ENCODE measurements at places on chromosomes 2 and 18.

GRCh38 chr2:157691131-157691530 is 62.5 kb upstream of the ACVR1C start:
- DNase-seq: no peak

GRCh38 chr18:3139406-3139805 is 80.4 kb downstream of the MYOM1 start:
- DNase-seq: no peak

DNA sequence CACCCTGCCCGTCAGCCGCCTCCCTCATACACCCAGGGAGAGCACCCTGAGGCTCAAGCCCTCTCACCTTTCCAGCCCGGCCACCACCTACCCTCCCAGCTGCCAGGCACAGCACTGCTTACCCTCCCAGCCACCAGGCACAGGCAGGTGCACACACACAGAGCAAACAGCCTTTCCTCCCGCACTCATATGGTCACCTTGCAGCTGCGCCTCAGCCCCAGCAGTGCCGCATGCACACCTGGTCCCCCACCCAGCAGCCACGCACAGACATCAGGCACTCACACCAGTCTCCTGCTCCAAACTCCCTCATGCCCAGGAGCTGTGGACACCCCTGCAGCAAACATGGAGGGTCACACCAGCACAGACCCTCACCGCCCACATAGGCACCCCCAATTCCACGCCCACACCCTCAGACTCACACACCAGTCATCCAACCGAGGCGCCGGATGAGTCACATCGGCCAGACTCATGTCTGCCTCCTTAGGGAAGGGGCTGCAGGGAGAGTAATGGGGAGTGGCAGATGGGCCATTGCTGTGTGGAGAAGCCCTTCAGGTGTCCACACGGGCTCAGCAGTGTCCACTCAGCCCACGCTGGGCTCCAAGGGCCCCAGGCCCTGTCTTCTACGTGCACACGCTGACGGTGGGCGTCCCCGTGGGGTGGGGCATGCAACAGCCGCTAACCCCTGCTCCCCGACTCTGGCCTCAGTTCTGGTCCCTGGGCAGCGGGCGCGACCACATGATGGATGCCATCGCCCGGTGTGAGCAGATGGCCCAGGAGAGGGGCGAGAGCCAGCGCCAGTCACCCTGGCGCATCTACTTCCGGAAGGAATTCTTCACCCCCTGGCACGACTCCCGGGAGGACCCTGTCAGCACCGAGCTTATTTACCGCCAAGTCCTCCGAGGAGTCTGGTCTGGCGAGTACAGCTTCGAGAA is 22.3 kb upstream of the GPR17 start:
- no peak for DNase-seq

GRCh38 chr18:26021061-26021754 is 69.2 kb downstream of the SS18 start:
- no peak for DNase-seq

DNA sequence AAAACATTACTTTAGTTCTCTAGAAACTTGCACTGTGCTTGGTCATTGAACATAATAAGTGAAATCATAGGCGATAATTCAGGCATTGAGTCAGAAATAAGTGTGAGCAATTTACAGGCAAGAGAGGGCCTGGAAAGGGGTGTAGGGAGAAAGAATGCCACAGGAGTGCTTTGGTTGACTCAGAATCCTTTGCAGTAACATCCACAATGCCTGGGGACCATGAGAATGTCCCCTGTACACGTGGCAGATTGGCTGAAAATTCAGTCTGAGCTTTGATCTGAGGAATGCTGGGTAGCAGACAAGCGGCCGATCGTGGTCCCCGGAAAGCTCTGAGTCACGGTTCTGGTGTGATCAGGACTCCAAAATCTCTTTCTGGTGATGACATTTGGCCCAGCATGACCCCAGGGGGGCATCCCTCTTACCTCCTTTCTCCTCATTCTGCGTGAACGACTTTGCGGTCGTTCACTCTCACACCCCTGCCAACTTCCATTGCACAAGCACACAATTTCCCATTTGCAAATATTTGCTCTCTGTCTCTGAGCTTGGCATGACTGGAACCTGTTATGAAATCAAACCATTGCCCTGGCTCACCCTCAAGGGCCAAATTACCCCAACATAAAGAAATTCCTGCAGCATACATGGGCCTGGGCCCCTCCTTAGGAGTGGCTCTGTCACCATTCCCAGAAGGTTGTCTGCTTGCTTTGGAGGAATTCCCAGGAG is 305.0 kb upstream of the EPAS1 start:
- no peak for DNase-seq

DNA sequence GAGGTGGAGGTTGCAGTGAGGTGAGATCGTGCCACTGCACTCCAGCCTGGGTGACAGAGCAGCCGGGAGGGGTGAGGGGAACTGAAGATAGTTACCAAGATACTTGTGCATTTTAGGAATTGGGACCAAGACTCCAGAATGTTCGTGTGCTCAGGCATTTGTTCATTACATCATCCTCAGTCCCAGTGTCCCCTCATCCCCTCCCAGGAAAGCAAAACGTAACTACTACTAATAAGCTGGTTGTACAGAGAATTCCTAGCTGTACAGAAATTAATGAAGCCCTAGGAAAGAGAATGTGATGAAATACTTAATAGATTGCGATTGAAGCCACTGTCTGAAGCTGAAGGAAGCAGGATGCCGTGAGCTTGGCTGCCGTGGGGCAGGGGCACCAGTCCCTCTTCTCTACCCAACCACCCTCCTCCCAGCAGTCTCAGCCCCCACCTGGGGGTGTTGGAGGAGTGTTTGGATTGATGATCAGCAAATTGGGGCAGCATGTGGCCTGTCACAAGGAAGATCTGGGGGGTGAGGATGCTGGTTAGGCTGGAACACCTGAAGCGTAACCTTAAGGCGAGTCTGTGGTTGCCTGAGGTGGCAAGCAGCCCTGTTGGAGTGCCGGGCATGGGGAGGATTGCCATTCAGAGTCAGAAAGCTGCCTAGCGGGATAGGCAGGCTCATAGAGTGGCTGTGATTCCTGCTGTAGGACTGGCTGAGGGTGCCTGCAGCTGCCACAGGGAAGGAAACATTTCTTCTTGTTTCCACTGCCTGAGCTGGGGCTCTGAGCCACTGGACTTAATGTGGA is 140.9 kb downstream of the SH3RF3 start:
- no peak for DNase-seq

- peak; percentile 91 for DNase-seq
These were observed 757 bp upstream of the MTCL1 start for GRCh38 chr18:8704361-8705237.

GRCh38 chr18:364256-364826 is 96.5 kb upstream of the THOC1 start:
- DNase-seq: no peak

GRCh38 chr2:236612737-236613136 is 43.1 kb downstream of the ACKR3 start:
- no peak for DNase-seq

DNA sequence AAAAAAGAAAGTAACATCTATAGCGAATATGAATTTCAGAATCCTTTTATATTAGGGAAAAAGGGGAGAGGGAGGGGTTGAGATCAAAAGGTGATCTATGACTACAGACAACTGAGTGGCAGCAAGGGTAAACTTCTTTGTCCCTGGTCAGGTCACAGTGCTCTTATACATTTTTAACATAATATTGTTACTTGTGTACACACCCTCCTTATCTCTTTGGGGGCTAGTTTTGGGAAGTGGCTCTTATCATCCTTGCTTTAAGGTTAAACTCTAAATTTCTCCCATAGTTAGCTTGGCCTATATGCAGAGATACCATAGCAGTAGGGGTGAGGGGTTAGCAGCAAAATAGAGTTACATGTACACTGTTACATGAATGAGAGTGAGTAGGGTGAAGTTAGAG is 31.6 kb upstream of the ATG16L1 start:
- DNase-seq: no peak

DNA sequence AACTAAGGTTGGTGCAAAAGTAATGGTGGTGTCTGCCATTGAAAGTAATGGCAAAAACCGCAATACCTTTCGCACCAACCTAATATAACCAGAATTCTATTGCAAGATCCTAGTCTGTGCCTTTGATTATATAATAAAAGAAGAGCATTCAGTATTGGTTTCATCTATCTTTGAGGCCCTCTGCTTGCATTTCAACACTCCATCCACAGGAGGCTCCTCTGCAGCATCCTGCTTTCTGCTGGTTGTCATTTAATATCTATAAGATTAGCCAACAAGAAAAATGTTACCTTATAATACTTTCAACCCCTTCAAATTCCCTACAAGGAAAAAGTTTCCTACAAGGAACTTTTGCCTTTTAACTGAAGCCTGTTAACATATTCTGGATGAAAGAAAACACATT is 139.2 kb downstream of the CDCA7 start:
- DNase-seq: no peak

- no peak for DNase-seq
These were observed 68.4 kb downstream of the TWIST2 start for GRCh38 chr2:238916176-238916874.

DNA sequence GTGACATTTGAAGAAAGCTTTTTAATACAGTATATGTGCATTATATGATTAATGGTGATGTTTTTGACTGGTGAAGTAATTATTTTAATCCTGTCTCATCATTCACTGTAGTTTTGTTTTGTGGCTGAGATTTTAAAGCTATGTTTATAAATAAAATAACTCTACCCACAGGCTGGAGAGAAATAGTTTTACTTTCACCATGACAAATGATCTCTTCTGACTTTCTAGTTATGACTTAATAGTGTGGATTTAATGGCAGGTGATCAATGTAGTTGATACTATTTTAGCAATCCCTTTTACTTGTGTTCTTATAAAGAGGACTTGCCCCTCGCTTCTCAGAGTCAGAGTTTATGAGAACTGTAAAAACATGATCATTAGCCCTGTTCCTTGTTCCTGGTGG is 289.5 kb upstream of the SIX3 start:
- no peak for DNase-seq

DNA sequence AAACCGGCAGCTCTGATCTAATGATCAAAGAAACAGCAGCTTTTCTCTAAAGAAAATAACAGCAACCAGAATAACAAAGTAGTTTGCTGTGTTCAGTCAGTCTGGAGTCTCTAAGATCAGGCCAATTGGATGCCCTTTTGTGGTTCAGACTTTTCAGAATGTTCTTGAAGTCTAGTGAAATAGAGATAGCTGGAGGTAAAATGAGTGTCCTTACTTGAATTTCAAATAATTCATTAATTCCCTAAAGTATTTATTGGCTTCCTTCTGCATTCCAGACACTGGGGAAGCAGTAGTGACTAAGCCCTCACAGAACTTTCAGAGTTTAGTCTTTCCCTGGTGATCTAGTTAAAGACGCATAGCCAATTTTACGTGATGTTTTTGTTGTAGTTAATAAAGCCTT is 58.7 kb downstream of the C18orf54 start:
- DNase-seq: no peak

DNA sequence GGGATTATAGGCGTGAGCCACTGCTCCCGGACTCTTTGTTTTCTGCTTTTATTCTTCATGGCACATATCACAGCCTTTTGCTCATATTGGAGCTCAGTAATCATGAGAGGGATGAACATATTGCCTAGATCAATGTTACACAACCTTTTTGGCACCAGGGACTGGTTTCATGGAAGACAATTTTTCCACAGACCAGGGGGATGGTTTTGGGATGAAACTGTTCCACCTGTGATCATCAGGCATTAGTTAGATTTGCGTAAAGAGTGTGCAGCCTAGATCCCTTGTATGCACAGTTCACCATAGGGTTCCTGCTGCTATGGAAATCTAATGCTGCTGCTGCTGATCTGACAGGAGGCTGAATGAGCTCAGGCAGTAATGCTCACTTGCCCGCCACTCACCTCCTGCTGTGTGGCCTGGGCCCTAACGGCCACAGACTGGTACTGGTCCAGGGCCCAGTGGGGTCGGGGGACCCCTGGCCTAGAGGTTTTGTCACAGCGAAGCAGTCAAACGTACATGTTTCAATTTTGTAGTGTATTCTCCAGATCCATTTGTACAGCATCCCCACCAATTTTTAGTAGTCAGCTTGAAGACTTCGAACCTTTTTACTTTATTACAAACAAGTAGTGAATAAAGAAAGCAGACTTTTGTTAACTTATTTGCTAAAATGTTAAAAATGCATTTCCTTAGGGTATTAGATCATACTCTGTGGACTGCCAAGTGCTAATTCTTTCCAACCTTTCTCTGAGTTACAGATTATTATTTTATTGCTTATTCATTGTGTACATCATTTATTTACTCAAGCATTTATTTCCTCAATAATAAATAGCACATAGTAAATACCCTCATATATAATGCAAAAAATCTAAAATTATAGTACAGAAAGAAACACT is 6.2 kb downstream of the DAW1 start:
- DNase-seq: no peak

DNA sequence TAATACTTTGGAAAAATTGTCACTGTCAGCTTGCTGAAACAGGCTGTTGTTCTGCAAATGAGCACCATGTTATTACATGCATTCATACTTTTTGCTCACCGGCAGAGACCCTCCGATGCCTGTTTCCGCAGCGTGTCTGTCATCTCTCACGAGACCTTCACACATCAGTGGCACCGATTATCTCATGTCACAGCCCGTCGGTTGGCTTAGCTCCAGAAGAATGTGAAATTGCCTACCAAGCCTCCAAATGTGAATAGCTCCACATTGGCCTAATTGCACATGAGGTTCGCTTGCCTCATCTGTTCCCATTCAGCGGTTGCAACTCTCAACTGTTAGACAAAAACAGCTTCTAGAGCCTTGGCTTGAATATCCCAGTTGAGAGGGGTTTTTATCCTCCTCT is 233.0 kb downstream of the ACTR3 start:
- no peak for DNase-seq

DNA sequence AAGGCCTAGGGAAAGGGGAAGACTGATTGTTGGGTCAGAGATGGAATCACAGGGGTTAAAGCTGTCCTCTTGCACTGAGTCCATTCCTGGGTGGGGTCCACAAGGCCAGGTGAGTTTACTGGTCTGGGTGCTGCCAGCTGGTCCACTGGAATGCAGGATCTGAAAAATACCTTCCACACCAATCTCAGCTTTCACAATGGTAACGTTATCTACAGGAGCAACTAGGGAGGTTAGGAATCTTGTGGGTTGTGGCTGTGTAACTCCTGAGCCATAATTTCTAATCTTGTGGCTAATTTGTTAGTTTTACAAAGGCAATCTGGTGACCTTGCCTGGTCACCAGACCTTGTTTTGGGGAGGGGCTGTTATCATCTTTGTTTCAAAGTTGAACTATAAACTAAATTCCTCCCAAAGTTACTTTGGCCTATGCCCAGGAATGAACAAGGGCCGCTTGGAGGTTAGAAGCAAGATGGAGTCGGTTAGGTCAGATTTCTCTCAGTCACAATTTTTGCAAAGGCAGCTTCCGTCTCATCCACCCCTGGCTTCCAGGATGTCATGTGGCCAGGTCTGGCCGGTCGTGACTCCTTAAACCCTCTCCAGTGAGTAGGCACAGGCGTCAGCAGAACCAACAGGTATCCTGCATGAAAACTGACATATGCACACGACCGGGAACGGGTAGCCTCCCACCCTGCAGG is 123.3 kb upstream of the SH3BP4 start:
- DNase-seq: no peak

DNA sequence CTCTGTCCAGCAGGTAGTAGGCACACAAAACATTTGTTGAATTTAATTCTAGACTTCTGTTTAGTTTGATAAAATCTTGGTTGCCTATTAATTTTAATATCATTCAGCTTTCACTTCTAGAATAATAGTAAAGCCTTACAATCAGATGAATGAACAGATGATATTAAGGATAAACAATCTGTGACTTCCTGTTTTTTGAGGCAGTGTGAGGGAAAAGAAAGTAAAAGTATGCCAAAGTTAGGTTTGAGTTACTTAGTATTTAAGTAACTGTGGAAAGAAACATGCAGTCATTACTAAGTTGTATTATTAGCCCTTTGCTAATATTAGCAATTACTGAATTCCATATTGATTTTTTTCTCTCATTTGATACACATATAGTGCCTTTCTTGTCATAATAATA is 31.5 kb downstream of the EPB41L5 start:
- DNase-seq: no peak

GRCh38 chr18:67410075-67411070 is 106.1 kb downstream of the DSEL start:
- DNase-seq: no peak
